ENCODE measurements at places on chromosomes 2 and 18.
A peak's percentile ranks its signal among the peaks of the same experiment; 100 is the strongest.

- no peak for DNase-seq
These were observed at the start of gene CYP27C1 for GRCh38 chr2:127220102-127220767. Gene CYP27C1, minus strand, starts transcription at chr2:127220299. Its CDS starts 29 bp downstream, at chr2:127220270.

- DNase-seq: no peak
These were observed 45.3 kb upstream of the UGP2 start for GRCh38 chr2:63796366-63796765.

DNA sequence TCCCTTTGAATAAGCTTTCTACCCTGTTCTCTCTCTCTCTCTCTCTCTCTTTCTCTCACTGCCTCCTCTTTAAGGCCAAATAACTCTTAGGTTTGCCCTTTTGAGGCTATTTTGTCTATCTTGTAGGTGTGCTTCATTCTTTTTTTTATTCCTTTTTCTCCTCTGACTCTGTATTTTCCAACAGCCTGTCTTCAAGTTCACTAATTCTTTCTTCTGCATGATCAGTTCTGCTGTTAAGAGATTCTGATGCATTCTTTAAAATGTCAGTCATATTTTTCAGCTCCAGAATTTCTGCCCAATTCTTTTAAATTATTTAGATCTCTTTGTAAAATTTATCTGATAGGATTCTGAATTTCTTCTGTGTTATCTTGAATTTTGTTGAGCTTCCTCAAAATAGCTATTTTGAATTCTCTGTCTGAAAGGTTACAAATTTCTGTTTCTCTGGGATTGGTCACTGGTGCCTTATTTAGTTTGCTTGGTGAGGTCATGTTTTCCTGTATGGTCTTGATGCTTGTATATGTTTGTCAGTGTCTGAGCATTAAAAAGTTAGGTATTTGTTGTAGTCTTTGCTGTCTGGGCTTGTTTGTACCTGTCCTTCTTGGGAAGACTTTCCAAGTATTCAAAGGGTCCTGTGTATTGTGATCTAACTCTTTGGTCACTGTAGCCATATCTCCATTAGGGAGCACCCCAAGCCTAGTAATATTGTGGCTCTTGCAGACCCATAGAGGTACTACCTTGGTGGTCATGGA, 35.4 kb upstream of the DYNC1I2 start:
- no peak for DNase-seq

DNA sequence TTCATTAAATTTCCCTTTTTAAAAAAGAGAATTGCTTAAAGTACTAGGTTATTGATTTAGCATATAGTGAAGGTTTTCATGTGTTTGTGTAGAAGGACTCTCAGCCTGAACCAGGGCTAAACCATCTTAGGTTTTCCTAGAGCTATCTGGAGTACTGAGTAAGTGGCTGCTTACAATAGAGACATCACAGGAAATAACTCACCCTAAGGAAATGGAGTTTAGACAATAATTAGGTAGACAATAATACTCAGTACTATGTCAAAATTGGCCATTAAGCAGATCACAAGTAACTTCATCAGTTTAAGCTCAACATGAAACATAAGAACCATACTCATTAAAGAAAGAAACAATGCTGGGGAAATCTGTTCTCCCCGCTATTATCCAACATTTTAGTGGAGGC, 240.0 kb downstream of the RND3 start:
- no peak for DNase-seq

DNA sequence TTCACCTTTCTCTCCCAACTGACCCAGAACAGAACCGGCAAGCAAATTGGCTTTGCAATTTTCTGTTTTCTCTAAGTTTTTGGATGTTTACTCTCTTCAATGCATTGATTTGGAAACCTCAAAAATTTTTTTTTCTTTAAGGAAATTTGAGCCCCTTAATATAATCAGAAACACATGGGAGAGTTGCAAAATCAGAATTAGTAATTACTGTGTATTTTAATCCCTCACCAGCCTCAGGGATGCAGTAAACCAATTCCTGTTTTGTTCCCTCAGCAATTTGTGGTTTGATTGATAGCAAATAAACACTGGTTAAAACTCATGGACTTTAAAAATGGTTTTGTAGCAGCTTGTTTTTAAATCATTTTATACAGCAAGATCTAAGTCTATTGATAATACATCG, 281.5 kb downstream of the NEDD4L start:
- DNase-seq: no peak

GRCh38 chr18:49813069-49813318, 339 bp downstream of the ACAA2 start:
- DNase-seq: no peak

DNA sequence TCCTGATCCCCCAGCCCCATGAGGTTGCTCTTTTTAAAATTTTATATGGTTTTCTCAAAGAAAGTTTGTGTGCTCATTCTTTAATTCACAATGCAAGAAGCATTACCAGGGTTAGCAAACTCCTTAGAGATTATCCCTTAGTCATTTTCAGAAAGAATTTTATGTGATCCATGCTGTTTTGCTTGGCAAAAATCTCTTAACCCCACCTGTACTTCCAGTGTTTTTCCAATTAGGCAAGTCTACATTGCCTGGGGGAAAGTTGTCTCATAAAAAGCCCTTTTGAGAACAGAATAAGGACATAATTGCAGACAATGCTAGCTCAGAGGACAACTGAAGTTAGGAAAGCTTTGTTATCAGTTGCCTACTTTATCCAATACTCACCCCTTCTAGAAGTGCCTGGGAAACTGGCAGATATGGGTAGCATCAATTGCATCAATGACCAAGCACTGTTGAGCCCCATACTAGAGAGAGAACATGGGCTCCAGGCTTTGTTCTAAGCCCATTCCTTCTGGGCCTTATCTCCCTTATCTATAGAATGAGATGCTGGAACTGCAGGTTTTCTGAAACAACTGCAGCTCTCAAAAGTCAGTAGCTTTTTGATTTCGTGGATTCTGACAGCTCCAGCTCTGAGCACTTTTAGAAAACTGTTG, 265.9 kb upstream of the SPHKAP start:
- no peak for DNase-seq

GRCh38 chr2:150296770-150297546, 190.5 kb downstream of the RND3 start:
- no peak for DNase-seq

GRCh38 chr2:172282944-172283343, 144.4 kb upstream of the ITGA6 start:
- no peak for DNase-seq

GRCh38 chr2:69087211-69087911, 74.4 kb downstream of the ANTXR1 start:
- no peak for DNase-seq

DNA sequence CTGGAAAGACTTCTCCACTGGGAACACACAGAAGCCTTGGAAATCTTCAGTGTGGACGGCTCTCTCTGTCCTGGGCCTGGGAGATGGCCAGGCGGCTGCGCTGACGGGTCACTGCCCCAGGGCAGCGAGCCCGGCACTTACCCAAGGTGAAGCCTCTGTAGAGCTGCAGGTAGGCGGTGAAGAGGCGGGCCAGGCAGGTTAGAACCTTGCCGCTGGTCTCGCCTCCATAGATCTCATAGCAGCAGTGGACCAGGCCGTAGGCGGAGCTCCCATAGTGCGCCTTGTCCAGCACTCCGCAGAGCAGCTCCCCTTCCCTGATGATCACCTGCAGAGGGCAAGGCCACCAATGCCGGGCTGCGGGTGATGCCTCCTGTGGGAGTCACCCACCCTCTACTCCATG, 53.0 kb downstream of the POLR1A start:
- no peak for DNase-seq

- DNase-seq: no peak
These were observed 27.0 kb downstream of the RBKS start for GRCh38 chr2:27863146-27863545.

DNA sequence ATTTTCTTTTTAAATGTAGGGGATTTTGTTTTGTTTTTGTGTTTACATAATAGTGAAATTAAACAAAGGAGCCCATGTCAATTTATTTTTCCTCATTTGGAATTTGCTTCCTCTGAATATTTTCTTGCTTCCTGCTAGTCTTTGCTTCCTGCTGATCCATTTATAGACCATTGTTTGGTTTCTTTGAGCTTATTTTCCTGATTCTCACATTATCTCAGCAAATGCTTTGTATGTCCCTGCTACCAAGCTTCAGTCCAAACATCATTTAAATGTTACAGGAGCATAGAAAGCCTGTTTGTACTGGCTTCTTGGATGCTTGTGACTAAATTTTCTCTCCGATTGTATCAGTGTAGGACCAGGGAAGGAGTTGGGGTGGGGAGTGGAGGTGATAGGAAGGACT, 127.3 kb upstream of the IL1R2 start:
- no peak for DNase-seq

GRCh38 chr2:20625491-20626391, 25.2 kb downstream of the HS1BP3 start:
- no peak for DNase-seq

DNA sequence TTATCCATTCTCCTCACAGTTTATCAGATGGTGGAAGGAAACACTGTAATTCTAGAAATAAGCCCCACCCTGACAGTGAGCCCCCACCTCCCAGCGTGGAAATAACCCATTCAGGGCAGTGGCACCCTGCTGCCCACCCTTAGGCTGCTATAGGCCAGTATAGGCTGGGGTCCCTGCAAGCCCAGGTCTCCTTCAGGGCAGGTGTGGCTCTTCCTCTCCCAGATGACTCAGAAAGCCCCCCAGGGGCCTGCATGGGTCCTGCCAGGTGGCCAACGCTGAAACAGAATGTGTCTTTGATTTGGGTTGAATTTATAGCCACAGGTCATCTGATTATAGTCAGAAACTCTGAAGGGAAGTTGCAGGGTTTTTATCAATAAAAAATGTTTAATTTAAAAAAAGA, 136.4 kb downstream of the SH3RF3 start:
- DNase-seq: no peak

- no peak for DNase-seq
These were observed 105.5 kb upstream of the CCDC68 start for GRCh38 chr18:55064760-55065159.

GRCh38 chr2:199364153-199364552, 93.6 kb downstream of the SATB2 start:
- peak; percentile 24 for DNase-seq

DNA sequence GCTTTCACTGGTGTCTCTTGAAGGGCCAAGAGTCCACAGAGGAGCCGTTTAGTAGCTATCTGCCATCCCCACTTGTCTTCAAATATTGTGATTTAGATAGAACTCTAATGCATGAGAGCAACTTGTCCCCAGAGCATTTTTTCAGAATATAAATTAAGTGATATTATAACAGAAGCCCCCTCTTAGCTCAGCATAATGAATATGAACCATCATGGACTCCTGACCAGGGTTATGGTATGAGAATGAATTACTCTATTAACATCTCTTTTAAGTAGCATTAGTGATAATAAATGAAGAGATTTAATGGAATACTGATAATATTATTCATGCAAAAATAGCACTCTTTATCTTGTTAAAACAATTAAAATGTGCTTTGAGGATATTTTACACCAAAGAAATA, 709.6 kb downstream of the GALR1 start:
- no peak for DNase-seq

GRCh38 chr2:130327703-130328527, 14.8 kb upstream of the IMP4 start:
- DNase-seq: no peak

DNA sequence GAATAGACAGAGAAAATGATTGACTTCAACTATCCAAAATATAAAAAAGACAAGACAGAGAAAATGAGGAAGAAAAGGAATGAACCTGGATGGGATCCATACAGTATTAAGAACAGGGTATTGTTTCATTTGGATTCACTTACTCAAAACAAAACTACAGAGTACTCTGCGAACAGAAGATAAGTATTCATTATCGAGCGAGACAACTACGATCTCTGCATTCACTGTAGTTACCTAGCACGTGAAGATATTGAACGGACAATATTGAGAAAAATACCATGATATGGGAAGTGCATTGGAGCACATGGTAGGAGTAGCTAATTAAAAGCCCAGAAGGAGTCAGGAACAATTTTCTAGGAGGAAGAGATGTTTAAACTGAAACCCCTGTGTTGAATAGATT, 1.0 kb upstream of the ORC2 start:
- DNase-seq: no peak

- peak; percentile 36 for DNase-seq
These were observed 222.9 kb downstream of the PRKCE start for GRCh38 chr2:45874344-45874743.

Data from NCI-H2029 treated with DMSO at 0.1 percent for 48 hours (cell line).